ENCODE measurements at places on chromosomes 2 and 18.

- DNase-seq: no peak
These were observed 124.0 kb downstream of the OSBPL1A start for GRCh38 chr18:24273596-24273995.

DNA sequence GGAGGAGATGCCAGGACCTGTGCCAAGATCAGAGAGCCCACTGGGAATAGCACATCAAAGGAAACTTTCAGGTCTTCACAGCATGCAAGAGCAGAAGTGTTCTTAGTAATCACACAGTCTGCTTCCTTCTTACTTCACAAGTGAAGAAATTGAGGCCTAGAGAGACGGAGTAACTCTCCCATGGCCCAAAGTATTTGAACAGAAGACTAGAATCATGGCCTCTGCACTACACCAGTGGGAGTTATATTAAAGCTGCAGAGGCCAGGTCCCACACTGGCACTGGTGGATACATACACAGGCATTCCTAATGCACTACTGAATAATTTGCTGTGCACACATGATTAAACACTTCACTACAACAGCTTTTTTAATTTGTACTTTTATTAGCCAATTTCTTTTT is 107.6 kb upstream of the RMP24 start:
- DNase-seq: no peak

GRCh38 chr18:27728659-27729058 is 448.3 kb downstream of the CDH2 start:
- DNase-seq: no peak

GRCh38 chr2:69914950-69915945 is at the start of gene MXD1:
Gene MXD1 (plus strand): TSS chr2:69915109. CDS start chr2:69915331, 222 bp downstream.
- DNase-seq: no peak

DNA sequence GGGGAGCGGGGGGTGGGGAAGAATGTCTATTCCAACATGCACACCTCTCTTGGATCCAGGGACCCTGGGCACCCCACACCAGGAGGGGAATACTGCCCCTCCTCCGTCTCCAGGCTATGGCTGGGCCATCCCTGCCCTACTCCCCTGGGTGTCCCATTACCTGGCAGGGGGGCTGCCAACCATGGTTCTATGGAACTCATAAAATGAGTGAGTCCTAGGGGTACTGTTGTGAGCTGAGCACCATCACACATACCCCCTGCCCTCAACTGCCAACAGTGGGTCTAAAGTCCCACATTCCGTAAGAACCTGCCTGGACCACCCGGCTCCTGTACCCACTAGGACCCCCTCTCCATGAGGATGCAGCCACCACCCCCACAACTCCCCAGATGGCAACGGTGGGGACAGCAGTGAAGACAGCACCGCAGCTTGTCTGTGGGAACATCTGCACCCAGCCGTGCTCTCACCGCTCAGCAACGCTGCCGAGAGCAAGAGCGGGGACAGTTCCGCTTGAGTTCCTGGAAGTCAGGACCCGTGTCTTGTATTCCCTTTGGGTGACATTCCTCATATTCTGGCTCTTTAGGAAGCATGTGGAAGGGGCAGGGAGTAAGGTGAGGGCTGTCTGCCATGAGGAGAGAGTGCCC is 41.5 kb downstream of the BIN1 start:
- DNase-seq: no peak

DNA sequence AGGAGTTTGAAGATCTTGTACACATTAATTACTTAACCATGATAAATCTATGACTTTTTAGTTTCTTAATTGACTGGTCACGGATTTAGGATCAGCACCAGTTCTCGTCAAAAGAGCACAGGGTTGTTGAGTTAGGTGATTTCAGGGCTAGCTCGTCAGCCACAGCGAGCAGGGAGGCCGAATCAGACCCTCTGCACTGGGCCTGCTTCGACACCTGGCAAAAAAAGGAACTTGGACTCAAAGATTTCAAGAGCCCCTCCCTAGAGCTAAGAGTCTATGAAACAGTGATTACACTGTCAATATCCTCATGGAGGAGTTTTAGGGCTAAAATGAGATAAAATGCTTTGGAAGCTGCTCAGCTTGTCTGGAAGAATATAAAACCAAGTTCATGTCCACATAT is 4.6 kb upstream of the SERTAD2 start:
- no peak for DNase-seq

Measured in activated CD4-positive, alpha-beta T cell treated with anti-CD3 and anti-CD28 coated beads, Interleukin-2, Interleukin-6, amounts not matched to agents 100 ng/mL and 50 ng/mL, durations not matched to agents 16 hours and 8 hours (primary cell).